Naive thymus-derived CD8-positive, alpha-beta T cell (primary cell): ENCODE measurements at places on chromosomes 3 and 15.

DNA sequence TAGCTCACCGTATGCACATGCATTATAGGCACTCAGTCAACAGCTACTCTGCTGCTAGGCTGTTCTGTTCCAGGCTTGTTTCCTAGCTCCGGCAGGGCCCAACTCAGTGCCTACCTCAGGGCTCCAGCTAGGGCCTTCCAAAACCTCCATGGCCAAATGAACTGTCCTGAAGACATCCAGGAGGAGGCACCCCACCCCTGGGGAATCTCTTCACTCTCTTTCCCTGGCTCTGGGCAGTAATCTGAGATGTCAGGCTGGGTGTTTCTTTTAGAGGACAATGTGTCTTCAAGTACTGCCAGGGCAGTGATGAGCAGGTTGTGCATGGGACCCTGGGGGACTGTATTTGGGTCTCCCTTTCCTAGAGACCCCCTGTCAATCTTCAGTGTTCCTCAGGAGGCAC lies 38.3 kb upstream of the TPM1 start:
- no peak for DNase-seq

DNA sequence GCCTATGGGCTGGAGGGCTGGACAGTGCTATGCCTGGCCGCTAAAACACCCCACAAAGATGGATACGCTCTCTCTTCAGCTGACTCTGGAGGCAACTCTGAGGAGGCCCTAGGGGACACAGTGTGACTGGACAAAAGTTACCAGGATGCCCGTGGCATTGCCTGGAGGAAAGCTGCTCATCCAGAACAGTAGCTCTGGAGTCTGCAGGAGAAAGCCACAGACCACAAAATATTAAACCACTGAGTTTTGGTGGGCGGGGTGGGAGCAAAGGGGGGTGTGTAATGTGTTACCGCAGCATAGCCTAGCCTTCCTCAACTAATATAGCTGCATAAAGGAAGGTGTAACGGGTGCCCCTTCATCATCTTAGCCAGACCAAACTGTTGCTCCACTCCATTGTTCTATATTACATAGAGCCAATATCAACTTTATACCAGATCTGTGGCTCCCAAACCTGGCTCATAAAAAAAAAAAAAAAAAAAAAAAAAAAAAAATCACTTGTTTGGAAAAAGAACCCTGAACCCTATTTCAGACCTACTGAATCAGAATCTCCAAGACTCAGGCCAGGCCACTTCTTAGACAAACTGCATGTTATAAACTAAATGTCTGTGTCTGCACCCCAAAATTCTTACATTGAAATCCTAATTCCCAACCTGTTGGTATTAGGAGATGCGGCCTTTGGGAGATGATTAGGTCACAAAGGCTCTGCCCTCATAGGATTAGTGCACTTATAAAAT lies 132.6 kb downstream of the TNIK start:
- DNase-seq, result no peak

DNA sequence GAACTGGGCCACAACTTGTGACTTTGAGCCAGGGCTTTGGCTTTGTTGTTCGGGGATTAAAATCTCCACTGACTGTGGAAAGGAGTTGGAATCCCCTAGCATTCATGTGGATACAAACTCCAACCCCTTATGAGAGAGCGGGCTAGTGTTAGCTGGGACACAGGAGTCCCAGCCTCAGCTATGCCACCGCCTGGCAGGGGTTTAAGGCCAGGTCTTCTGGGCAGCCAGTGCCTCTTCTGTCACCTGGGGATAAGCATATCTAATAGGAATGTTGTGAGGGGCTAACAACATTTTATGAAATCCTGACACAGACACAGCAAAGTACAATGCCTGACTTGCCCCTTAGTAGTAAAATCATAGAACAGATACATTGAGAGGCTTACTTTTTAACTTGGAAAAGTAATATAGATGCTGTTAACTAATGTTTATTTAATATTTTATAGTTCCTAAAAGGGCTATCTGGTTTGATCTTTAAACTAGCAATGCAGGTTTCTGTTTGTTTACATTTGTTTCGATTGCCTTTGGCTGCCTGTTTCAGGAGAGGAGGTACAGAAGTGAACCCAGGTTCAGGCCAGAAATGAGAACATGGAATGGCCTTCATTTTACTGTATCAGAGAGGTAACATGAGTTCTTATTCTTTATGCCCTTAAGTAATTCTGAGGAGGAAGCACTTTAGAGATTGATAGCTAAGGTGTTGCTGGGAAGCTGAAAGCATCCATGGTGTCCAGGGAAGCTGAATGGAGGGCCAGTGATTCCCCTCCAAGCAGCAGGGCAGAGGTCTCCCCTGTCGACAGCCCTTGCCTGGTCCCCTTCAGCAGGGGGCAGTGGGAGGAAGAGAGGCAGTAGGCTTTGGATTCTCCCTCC lies 8.7 kb downstream of the GPR160 start:
- no peak for DNase-seq

DNA sequence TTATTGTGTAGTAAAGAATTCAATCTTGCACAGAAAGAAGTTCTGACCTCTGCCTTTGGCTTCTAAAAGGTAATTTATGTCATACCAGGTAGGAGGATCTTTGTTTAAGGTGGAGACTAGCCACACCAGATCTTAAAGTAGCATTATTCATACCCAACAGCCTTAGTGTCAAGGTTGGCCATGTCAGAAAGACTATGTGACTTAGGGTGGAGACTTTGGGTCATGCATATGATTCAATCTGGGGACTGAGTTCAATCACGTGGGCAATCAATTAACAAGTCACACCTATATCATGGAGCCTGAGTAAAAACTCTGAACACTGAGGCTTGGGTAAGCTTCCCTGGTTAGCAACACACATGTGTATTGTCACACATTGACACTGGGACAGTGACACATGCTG lies 28.5 kb upstream of the ENTPD3 start:
- no peak for DNase-seq

DNA sequence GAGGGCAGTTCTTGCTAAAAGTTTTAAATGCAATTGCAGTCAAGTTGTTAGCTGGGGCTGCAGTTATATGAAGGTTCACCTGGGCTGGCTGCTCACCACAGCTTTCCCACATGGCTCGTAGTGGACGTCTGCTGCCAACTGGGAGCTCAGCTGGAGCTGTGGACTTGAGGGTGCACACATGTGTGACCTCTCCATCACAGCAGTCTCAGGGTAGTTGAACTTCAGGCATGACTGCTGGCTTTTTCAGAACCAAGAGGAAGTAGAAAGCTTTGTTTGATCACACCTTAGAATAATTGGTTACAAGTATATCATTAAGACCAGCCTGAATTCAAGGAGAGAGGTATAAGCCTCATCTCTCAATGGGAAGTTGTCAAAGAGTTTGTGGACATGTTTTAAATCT lies 74.1 kb downstream of the CHL1 start:
- DNase-seq, result no peak

GRCh38 chr15:68014219-68014618 lies 39.9 kb upstream of the PIAS1 start:
- DNase-seq, result no peak

DNA sequence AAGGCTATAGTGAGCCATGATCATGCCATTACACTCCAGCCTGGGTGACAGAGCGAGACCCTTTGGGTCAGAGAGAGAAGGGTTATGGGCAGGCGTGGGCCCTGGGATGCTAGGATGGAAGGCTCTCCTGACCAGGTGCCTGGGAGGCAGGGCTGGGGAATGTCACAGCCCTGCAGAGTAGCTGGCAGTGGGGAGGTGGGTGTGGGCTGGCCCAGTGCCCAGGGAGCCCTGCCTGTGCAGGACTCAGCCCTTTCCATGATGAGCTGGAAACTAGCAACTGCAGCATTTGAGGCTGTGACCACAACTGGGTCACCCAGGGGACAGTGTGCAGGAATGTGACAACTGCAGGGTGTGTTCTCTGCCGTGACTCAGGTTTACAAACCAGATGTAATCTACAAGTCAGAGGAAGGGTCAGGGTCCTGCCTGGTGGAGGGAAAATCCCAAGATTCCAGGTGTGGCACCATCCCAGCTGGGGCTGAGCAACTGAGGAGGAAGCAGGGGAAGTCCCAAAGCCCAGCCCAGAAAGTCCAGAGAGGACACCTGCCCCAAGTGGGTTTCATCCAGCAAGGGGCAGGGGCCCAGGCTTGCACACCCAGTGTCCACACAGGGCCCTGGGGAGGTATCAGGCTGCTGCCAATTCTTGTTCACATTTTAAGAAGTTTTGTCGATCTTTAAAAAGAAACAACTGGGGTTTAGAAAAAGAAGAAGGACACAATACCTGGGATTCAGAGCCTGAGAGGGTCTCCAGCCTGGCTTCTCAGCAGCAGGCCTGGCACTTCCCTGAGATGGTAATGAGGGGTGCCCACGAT lies 45.5 kb downstream of the SLC28A1 start:
- no peak for DNase-seq

DNA sequence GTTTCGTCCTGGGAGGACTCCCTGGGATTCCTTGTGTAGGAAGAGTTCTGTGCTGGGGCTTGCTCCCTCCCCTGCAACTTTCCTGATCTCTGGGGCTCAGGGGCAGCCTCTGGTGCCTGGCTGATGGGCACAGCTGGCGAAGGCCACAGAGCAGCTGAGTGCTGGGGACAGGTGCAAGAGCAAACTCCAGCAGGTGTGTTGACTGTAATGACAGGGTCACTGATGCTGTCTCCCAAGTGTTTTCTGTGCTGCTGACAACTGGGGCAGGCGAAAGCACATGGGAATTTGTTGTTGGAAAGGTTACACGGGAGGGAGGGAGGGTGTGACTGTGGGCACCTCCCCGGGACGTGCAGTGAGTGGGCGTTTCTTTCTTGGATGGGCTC lies 21.6 kb downstream of the CPN2 start:
- no peak for DNase-seq

DNA sequence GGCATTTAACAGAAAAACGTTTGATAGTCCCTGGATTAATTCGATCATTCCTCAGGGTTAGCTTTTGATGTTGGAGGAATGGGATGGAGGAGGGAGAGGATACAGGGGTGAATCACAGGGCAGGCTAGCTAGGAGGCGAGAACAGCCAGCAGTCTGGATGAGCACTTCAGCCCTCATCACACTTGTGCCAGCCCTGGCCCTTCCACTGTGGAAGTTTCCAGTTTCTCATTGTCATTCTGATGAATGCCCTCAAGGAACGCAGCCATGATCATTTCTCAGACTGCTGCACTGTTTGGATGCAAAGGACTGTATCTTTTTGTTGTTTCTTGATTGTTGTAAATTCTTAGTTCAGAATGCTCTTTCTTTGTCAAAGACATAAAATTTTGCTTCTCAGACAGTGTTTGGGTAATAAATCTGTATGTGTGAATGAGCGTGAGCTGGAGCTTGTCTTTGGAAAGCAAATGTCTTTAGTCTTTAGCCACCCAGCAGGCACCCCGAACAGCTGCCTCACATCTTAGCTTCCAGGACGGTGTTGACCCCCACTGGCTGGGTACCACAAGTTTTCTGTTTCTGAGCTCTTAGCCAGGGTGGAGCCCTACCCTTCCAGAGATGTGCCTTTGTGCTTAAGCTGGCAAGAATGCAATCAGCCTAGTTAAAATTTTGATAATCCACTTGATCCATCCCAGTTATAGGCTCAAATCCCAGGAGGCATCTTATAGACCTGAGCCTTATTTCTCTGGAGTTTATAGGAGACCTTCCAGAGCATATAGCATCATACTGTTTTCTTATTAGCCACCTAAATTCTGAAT lies 121.1 kb downstream of the PDCD6IP start:
- no peak for DNase-seq

GRCh38 chr15:85314633-85315032 lies 65.8 kb upstream of the AKAP13 start:
- DNase-seq, result no peak
